ENCODE measurements at places on chromosomes 16 and 17. TPM values are rescaled to one million over a fixed set of nuclear protein-coding genes. Genes with fewer than 3 reads are reported as not detected.

DNA sequence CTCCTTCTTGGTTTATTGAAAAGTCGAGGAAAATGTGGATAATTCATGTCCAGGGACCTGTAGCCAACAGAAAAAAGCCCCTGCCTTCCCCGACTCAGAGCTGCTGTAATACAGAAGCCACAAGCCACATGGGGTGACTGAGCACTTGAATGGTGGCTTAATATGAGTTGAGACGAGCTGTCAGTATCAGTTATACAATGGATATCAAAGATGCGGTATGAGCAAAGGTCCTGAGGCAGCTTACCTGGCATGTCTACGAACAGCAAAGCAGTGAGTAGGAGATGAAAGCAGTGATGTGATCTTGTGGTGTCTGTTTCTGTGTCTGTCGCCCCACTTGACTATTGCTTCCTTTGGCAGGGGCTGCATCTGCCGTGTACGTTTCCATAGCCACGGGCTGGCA lies 12.2 kb upstream of the RMI2 start:
- no peak for DNase-seq
- H3K4me3 ChIP-seq = no peak overlapping the region
- no peak overlapping the region for H3K27ac ChIP-seq

MRPL12 gene
- 60.6 TPM for total RNA-seq

MRM1 gene
- total RNA-seq = 13.3 TPM

GRCh38 chr16:84214451-84215066 lies 23.6 kb downstream of the ADAD2 start:
- no peaks in the 10 kb centered on the region for H3K27me3 ChIP-seq
- H3K4me1 ChIP-seq = no peaks in the 10 kb centered on the region
- H3K36me3 ChIP-seq = no peaks in the 10 kb centered on the region
- H3K27ac ChIP-seq = no peak overlapping the region
- no peak for DNase-seq

- no peaks in the 10 kb centered on the region for H3K36me3 ChIP-seq
- no peak overlapping the region for H3K27ac ChIP-seq
- DNase-seq = peak; percentile 37
- peaks cover 7% of the 10 kb centered on the region for H3K27me3 ChIP-seq
Measured at GRCh38 chr16:49460786-49461470, 87.3 kb downstream of the C16orf78 start.

ZNF629 gene
- 31.8 TPM for total RNA-seq

GRCh38 chr16:65967376-65967775 lies 399.1 kb upstream of the CDH5 start:
- H3K27ac ChIP-seq = no peak overlapping the region
- DNase-seq = no peak
- no peak overlapping the region for H3K4me3 ChIP-seq
- no peaks in the 10 kb centered on the region for H3K27me3 ChIP-seq
- H3K36me3 ChIP-seq = no peaks in the 10 kb centered on the region

DRC7 gene
- 1.8 TPM for total RNA-seq

MT1G gene
- total RNA-seq = not detected

FTO gene
- total RNA-seq = 102 TPM

DNA sequence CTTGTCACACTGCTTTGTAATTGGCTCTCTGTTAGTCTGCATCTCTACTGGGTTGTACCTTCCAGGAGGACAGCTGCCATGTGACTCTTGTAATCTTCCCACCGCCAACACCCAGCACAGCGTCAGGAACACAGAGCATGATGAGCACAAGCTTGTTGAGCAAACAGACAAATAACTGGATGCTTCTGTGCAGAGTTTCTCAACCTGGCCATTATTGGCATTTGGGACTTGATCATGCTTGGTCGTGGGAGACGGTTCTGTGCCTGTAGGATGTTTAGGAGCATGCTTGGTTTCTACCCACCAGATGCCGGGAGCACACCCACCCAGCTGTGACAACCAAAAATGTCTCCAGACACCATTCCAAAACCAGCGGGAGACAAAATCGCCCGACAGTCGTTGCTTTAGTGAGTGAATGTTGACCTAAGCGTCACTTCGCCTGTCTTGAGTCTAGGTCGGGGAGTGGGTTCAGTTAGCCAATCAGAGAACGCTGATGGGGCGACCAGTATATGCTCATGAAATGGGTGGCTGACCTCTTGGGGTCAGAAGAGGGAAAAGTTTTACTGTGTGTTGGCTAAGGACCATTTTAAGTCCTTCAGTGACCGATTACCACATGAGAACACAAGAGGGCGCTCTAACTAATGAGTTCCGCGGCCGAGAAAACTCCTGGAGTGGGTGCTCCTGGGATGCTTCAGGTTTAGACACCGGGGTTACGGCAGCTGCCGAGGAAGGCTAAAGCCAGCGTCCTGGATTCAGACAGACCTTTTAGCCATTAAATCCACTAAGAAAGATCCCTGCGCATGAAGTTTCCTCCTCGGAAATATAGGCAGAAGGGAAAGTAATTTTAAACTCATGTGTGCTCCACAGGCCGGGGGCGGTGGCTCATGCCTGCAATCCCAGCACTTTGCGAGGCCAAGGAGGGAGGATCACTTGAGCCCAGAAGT lies 57.8 kb upstream of the TEX2 start:
- H3K27me3 ChIP-seq = no peaks in the 10 kb centered on the region
- H3K36me3 ChIP-seq = no peaks in the 10 kb centered on the region
- H3K4me3 ChIP-seq = no peak overlapping the region
- peaks cover 7% of the 10 kb centered on the region for H3K4me1 ChIP-seq
- peak; percentile 94 for DNase-seq

DNA sequence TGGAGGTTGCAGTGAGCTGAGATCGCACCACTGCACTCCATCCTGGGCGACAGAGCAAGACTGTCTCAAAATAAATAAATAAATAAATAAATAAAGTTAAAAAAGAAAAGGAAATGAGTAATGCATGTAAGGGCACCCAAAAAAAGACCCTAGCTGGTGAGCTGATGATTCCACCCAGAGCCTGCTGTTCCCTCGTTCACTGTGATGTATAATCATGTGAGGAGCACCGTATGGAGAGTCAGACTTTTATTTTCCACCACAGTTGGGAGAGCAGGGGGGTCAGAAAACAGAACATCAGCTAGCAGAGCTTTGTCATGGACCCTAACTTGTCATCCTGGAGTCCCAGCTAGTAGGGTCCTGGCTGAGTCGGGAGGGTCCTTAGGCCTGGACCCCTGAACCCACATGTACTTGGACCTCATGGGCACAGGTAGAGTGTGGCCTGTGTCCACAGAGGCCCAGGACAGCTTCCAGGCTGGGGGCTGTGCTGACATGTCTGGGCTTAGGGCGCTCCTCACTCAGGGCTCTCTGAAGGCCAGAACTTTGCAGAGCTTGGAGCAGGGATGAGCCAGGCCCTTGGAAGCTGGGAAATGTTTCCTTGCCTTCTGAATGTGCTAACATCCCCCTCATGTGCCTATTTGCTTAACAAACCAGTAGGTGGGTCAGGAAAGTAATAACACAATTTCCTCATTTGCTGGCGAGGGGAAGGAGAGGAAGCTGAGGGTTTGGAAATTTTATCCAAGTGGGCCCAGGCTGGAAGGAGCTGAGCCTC lies 18.8 kb upstream of the LASP1NB start:
- H3K27ac ChIP-seq = peak overlapping the region; percentile 8
- no peak overlapping the region for H3K4me3 ChIP-seq
- no peaks in the 10 kb centered on the region for H3K27me3 ChIP-seq
- DNase-seq = peak; percentile 53
- no peaks in the 10 kb centered on the region for H3K4me1 ChIP-seq

- no peak overlapping the region for H3K4me3 ChIP-seq
- peaks cover 7% of the 10 kb centered on the region for H3K4me1 ChIP-seq
- no peak overlapping the region for H3K27ac ChIP-seq
- peak; percentile 34 for DNase-seq
- H3K36me3 ChIP-seq = no peaks in the 10 kb centered on the region
Measured at GRCh38 chr17:78535273-78536197, 41.7 kb downstream of the DNAH17 start.

GRCh38 chr17:47693731-47694580 lies at the start of gene TBKBP1:
TSS of gene TBKBP1 (plus strand) at chr17:47694161. CDS start at chr17:47696113, 1,952 bp downstream.
- no peaks in the 10 kb centered on the region for H3K27me3 ChIP-seq
- H3K4me3 ChIP-seq = peak within 1 kb of the TSS; percentile 88
- peak; percentile 96 for DNase-seq
- peaks cover 11% of the 10 kb centered on the region for H3K4me1 ChIP-seq
- H3K36me3 ChIP-seq = peaks cover 4% of the 10 kb centered on the region
